ENCODE measurements at places on chromosomes 6 and 20. TPM values are rescaled to one million over a fixed set of nuclear protein-coding genes. Genes with fewer than 3 reads are reported as not detected.
A peak's percentile ranks its signal among the peaks of the same experiment; 100 is the strongest.

The SRMS gene
- polyA plus RNA-seq: 2.1 TPM

The FERMT1 gene
- 8.2 TPM for polyA plus RNA-seq

The BPIFB1 gene
- 169 TPM for polyA plus RNA-seq

The COL9A1 gene
- polyA plus RNA-seq: 0.25 TPM

The TRMT11 gene
- polyA plus RNA-seq: 10.2 TPM

The FBXO9 gene
- 33.9 TPM for polyA plus RNA-seq

The HEY2 gene
- polyA plus RNA-seq: 0.83 TPM

The DPPA5 gene
- polyA plus RNA-seq: not detected

The ZC2HC1B gene
- polyA plus RNA-seq: not detected

DNA sequence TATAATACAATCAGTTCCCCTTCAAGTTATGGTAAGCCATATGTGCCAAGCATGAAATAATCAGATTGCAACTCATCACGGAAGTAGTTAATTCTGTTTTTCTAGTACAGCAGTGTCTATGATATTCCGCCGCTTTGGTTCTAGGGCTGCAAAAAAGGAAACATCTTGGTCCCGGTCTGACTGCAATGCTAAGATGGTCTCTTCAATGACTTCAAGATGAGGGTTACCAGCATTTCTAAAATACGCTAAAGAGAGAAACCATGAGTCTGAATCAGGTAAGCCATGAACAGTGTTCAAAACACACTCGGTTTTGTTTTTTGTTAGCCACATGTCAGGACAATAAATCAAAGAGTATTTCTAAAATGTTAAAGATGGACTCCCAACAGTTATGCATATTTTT lies 3.2 kb upstream of the ANKRD60 start:
- H3K27ac ChIP-seq: no peak overlapping the region
- no peak overlapping the region for H3K4me3 ChIP-seq
- H3K4me1 ChIP-seq: peaks cover 17% of the 10 kb centered on the region
- DNase-seq: peak; percentile 68
- peaks cover 25% of the 10 kb centered on the region for H3K36me3 ChIP-seq
- peaks cover 12% of the 10 kb centered on the region for H3K27me3 ChIP-seq

GRCh38 chr20:12053353-12053752 lies 135.7 kb downstream of the BTBD3 start:
- no peak for DNase-seq
- H3K4me3 ChIP-seq: no peak overlapping the region
- no peaks in the 10 kb centered on the region for H3K4me1 ChIP-seq

- no peaks in the 10 kb centered on the region for H3K4me1 ChIP-seq
- H3K27ac ChIP-seq: no peak overlapping the region
- H3K36me3 ChIP-seq: no peaks in the 10 kb centered on the region
- no peak overlapping the region for H3K4me3 ChIP-seq
- DNase-seq: no peak
Observed at GRCh38 chr6:91653076-91653723, 1066.3 kb upstream of the MAP3K7 start.

DNA sequence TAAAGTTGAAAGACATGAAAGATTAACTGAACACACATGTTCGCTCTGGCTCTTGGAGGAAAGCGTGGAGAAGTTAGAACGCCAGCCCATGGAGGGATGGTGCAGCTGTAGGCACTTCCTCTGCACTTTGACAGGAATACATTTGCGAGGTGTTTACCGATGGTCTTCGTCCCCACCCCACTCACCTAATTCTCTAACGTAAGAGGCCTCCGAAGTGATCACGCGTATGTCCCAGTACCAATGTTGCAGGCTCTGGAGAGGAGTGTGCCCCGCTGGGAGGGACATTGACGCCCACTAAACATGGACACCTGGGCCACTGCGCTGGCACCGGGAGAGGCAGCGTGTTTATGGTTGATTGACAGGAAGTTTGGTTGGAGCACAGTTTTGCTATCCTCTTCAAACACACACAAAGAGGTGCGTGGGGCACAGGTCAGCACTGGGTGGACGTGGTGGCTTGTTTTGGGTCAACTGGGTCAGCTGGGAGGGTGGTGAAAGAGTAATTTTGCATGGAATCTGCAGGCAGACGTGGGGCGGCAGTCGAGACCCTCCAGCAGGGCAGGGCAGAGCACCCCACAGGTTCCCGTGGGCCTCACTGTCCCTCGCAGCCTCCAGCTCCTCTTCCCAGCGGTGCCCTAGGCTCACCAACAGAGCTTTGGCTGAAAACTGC lies 110.1 kb downstream of the DLL1 start:
- H3K36me3 ChIP-seq: no peaks in the 10 kb centered on the region
- H3K27me3 ChIP-seq: no peaks in the 10 kb centered on the region
- no peak overlapping the region for H3K27ac ChIP-seq
- DNase-seq: no peak
- H3K4me3 ChIP-seq: no peak overlapping the region
- peaks cover 17% of the 10 kb centered on the region for H3K4me1 ChIP-seq

DNA sequence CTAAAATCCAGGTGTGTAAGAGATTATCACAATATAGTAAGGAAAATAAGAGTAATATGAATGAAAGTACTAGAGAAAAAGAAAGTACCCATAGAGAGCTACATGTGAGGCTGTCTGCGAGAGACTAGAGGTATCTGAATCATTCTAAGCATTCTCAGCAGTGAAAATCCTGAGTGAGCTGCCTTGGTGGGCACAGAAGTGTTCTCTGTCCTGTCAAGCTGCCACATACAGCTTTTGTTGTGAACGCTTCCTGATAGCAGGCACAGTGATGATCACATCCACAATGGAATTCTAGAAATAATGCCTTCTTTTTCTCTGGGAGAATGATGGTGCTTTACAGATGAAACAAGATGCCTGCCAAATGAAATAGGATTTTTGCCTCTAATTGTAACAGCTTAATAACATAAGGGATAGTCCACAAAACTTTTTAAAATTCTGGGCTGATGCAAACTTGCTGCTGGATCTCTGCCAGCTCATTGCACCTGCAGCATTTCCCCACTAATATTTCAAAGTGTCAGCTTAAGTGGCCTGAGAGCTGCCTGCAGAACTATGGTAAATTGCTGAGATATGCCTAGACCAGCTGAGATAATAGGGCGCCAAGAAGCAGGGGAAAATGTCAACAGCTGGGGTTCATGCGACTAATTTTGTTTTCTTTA lies 620.5 kb downstream of the DOK5 start:
- no peaks in the 10 kb centered on the region for H3K27me3 ChIP-seq
- no peaks in the 10 kb centered on the region for H3K36me3 ChIP-seq
- no peak overlapping the region for H3K27ac ChIP-seq
- no peak overlapping the region for H3K4me3 ChIP-seq
- H3K4me1 ChIP-seq: no peaks in the 10 kb centered on the region

GRCh38 chr6:116206231-116206903 lies 47.5 kb downstream of the TSPYL4 start:
- H3K4me3 ChIP-seq: no peak overlapping the region
- no peak overlapping the region for H3K27ac ChIP-seq
- H3K36me3 ChIP-seq: no peaks in the 10 kb centered on the region
- H3K27me3 ChIP-seq: no peaks in the 10 kb centered on the region

DNA sequence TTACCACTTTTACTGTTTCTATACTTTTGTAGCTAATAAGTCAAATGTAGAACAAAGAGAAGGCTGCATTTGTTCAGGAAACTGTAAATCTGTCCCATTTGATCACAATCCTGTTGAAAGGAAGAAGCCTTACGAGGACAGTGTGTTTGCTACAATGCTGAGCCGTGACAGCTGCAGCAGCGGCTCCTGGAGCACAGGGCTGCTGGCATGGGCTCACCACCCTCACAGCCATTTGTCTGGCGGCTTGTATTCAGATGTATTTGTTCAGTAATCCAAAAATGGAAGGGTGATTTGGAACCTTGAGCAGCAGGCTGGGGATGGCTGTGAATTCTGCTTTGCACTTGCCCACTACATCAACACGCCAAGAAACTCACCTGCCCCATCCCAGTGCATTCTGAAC lies 5.7 kb downstream of the TUBB2A start:
- H3K27me3 ChIP-seq: no peaks in the 10 kb centered on the region
- H3K4me1 ChIP-seq: peaks cover 11% of the 10 kb centered on the region
- no peak overlapping the region for H3K4me3 ChIP-seq
- DNase-seq: no peak
- no peak overlapping the region for H3K27ac ChIP-seq
- peaks cover 47% of the 10 kb centered on the region for H3K36me3 ChIP-seq

DNA sequence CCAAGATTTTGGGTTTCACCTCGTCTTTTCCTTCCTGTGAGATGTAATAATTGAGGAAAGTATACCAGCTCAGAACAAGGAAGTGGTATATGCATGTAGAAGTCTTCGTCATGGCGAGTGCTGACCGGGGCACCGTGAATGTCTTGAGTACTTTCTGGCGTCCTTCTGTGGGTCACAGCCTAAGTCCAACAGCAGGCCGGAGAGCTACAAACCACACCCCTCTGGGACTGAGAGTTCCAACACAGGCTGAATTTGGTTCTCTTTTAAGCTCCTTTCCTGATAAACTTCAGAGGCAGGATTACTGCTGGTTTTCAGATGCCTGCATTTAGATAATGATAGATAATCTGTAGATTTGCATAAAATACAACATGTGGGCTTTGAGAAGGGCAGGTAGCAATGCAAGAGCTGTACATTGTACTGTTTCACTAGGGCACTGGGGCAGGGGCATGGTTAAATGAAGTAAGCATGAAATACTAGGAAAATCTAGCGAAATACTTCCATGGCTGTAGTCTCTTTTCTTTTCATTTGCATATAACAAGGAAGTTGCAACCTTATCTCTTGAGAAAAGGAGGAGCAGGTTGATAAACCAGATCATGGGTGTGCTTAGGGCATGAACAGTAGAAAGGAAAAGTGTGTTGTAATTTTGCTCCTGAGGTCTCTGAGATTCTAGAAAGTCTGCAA lies at the start of gene ADTRP:
Gene ADTRP, minus strand, starts transcription at position 156 of the 681 bp plus-strand sequence. Its CDS starts 44 bp downstream, at position 112.
- peak within 1 kb of the TSS; percentile 69 for H3K27ac ChIP-seq
- no peaks in the 10 kb centered on the region for H3K36me3 ChIP-seq
- H3K27me3 ChIP-seq: no peaks in the 10 kb centered on the region
- H3K4me3 ChIP-seq: peak within 1 kb of the TSS; percentile 11
- peaks cover 11% of the 10 kb centered on the region for H3K4me1 ChIP-seq
- peak; percentile 62 for DNase-seq

GRCh38 chr6:12957321-12958051 lies 240.9 kb downstream of the PHACTR1 start:
- peak overlapping the region; percentile 39 for H3K27ac ChIP-seq
- H3K4me1 ChIP-seq: no peaks in the 10 kb centered on the region
- no peaks in the 10 kb centered on the region for H3K36me3 ChIP-seq
- no peaks in the 10 kb centered on the region for H3K27me3 ChIP-seq
- peak overlapping the region; percentile 69 for H3K4me3 ChIP-seq

DNA sequence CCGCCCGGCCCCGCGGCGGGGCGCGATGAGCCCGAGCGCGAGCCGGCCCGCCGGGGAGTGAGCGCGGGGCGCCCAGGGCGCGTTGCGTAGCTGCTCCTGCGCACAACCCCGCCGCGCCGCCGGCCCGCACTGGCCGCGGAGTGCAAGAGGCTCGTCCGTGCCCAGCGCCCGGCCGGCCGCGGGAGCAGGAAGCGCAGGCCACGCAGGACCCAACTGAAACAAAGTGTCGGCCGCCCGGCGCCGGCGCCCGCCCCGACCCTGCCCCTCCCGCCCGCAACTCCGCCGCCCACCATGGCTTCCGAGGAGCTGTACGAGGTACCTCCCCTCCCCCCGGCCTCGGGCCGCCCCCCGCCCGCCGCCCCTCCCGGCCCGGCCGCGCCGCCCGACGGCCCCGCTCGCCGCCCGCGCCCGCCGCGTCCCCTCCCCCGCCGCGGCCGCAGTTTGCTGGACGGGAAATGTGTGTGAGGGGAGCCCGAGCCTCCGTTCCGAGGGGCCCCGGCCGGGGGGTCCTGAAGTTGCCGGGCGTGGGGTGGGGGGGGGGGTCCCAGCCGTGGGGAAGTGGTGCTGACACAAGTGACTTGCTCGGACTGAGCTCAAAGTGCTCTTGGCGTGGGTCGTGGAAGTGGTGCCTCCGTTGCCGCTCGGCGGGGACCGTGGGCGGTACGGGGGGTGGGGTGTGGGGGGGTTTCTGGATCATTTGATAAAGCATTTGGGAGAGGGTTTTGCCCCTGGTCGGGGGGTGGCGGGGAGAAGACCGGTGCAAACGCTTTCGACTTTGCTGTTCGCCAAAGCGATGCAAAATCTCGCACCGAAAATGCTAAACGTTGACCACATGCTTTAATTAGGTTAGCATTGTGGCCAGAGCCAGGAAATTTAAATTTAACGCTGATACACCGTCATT lies 539 bp downstream of the CDYL start:
- peaks cover 56% of the 10 kb centered on the region for H3K4me1 ChIP-seq
- H3K36me3 ChIP-seq: no peaks in the 10 kb centered on the region
- no peaks in the 10 kb centered on the region for H3K27me3 ChIP-seq
- H3K27ac ChIP-seq: peak overlapping the region; percentile 74

DNA sequence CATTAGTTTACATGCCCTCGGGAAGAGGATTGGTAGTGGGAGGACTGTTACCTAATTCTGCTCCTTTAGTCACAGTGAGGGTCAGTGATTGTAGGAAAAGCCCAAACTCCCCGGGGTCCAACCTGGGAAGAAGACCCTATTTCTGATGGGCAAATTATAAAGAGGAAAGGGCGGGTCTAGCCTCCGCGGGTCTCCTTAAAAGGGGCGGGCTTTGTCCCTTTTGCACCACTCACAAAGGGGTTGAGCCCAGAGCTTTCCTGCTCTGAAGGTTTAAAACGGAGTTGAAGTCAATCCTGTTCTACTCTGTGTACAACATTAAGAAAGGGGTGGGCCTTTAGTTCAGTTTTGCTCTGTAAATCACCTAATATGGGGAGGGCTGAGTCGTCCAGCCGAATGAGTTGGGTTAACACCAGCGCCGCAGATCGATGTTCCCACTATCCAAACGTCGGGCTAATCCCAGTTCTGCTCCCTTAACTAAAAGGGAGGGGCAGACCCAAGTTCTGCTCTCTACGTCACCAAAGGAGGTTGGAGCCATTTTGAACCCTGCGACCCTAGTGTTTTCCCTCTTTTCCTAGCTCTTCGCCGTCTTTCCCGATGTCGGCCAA lies 920 bp upstream of the RNF5 start:
- no peaks in the 10 kb centered on the region for H3K27me3 ChIP-seq
- H3K4me3 ChIP-seq: peak overlapping the region; percentile 87
- H3K36me3 ChIP-seq: peaks cover 27% of the 10 kb centered on the region
- DNase-seq: no peak
- H3K4me1 ChIP-seq: peaks cover 60% of the 10 kb centered on the region

- DNase-seq: no peak
- H3K4me3 ChIP-seq: no peak overlapping the region
- no peaks in the 10 kb centered on the region for H3K27me3 ChIP-seq
- peaks cover 31% of the 10 kb centered on the region for H3K36me3 ChIP-seq
- no peak overlapping the region for H3K27ac ChIP-seq
Observed at GRCh38 chr6:34979218-34979617, 90.2 kb downstream of the ANKS1A start.

GRCh38 chr6:150877928-150878327 lies 12.4 kb downstream of the MTHFD1L start:
- DNase-seq: peak; percentile 81
- H3K4me1 ChIP-seq: peaks cover 8% of the 10 kb centered on the region
- H3K27ac ChIP-seq: no peak overlapping the region
- no peaks in the 10 kb centered on the region for H3K36me3 ChIP-seq
- no peaks in the 10 kb centered on the region for H3K27me3 ChIP-seq
- no peak overlapping the region for H3K4me3 ChIP-seq

GRCh38 chr6:154615483-154616025 lies 105.1 kb upstream of the CNKSR3 start:
- no peaks in the 10 kb centered on the region for H3K36me3 ChIP-seq
- no peak overlapping the region for H3K4me3 ChIP-seq
- no peaks in the 10 kb centered on the region for H3K27me3 ChIP-seq
- peaks cover 6% of the 10 kb centered on the region for H3K4me1 ChIP-seq

- no peaks in the 10 kb centered on the region for H3K27me3 ChIP-seq
- H3K4me1 ChIP-seq: no peaks in the 10 kb centered on the region
- H3K36me3 ChIP-seq: no peaks in the 10 kb centered on the region
- H3K27ac ChIP-seq: no peak overlapping the region
- no peak overlapping the region for H3K4me3 ChIP-seq
Observed at GRCh38 chr20:40984496-40984895, 44.1 kb upstream of the TOP1 start.
